ENCODE measurements at places on chromosomes 12 and 14.

DNA sequence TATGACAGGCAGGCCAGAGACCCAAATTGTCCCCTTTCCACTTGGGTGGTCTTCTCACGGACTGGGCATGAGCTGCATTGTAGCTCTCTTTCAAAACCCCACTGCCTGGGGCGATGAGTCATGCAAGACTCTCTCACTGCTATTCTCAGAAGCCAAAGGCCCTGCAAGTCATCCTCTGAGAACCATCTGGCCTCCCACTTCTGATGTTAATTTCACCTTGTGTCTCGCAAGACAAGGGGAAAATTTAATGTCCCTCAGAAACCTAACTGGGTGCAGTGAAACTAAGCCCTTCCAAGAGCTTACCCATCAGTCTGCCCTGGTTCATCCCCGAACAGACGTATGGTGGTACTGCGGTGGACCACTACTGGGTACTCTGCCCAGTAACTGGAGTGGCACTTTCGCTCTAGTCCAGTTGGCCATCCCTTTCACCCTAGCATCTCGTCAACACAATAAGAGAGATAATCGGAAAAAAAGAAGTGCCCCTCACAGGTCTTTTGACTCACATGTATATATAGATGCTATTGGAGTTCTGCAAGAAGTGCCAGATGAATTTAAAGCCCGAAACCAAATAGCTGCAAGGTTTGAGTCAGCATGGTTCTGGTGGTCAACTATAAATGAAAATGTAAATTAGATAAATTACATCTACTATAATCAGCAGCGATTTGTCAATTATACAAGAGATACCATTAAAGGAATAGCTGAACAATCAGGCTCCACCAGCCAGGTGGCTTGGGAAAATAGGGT is 31.3 kb upstream of the LALBA start:
- no peak for DNase-seq

- no peak for DNase-seq
These were observed 579.8 kb upstream of the TMEM132C start for GRCh38 chr12:127687181-127687580.

- no peak for DNase-seq
These were observed 137.1 kb upstream of the FOXG1 start for GRCh38 chr14:28629328-28630004.

GRCh38 chr12:79023784-79024183 is 159.2 kb downstream of the SYT1 start:
- no peak for DNase-seq
